Breast epithelium (tissue), 4 donors: ENCODE measurements at places on chromosomes 12 and 14. TPM values are rescaled to one million over a fixed set of nuclear protein-coding genes. Genes with fewer than 3 reads are reported as not detected.

DNA sequence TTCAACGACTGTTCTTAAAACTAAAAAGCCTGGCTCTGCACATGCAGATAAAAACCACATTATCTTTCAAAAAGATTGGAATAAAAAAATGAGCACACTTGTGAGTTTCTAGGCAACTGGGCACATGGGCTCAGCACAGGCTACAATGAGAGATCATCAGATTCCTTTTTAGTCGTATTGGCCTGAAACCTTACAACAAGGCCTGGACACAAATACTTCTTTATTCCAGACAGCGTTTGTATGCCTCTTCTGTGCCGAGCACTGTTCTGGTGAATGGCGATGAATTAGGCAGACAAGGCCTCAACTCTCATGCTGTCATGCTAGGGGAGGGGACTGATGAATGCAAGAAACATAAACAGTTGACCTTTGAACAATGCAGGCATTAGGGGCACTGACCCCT is 463.0 kb downstream of the AACS start:
- H3K4me1 ChIP-seq: no peaks in the 10 kb centered on the region
- H3K4me3 ChIP-seq: no peak overlapping the region
- H3K36me3 ChIP-seq: no peaks in the 10 kb centered on the region

DNA sequence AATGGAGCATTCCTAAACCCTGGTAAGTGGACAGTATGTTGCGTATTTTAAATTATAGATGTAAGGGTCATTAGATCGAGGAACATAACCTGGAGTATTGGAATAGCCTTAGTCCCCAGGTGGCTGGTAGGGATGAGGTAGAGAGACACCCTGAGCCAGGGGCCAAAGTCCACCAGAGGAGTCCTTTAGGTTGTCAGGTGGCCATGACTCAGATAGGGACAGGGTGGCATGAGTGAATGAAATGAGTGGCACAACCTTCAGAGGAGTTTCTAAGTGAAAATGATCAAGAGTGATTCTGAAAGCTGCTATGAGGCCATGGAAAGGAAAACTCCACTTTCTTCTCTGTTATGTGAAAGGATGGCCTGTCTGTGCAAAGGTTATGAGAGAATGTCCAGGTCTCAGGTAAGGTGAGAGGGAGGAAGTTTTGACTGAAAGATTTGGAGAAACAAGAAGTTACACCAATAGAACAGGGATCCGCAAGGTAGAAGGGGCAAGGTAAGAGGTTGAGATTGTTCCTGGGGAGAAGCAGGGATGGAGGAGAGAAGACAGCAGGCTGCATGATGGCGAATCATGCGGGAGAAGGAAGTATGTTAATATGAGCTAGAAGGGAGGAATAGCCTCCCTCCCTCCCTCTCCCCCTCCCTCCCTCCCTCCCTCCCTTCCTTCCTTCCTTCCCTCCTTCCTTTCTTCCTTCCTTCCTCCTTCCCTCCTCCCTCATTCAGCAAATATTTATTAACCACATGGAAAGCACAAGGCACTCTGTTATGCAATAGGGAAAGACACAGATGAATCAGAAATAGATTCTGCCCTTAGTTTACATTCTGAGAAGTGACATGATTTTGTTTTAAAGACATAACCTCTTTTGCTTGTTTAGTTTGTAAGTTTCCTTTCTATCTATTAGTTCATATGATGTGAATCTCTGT is 14.0 kb upstream of the RIPK3 start:
- DNase-seq: no peak
- peak overlapping the region; percentile 58 for H3K27ac ChIP-seq
- no peaks in the 10 kb centered on the region for H3K4me1 ChIP-seq

DNA sequence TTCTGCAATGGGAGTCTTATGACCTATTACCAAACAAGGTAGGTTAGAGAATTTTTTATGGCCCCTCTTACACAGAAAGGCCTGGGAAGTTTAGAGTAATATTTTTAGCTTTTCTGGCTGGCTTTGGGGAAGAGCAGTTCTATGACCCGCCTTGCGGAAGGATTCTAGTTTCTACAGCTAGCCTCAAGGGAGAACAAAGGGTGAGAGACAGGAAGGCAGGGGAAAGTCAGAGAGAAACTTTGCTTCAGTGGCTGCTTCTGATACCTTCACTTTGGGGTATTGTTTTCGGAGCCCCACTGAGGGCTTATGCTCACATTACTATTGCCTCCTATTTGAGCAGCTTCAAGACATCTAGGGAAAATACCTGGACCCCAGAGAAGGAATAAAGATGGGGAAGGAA is 80.7 kb upstream of the NUDT4 start:
- H3K27ac ChIP-seq: peak overlapping the region; percentile 26
- no peaks in the 10 kb centered on the region for H3K36me3 ChIP-seq
- no peak for DNase-seq

DNA sequence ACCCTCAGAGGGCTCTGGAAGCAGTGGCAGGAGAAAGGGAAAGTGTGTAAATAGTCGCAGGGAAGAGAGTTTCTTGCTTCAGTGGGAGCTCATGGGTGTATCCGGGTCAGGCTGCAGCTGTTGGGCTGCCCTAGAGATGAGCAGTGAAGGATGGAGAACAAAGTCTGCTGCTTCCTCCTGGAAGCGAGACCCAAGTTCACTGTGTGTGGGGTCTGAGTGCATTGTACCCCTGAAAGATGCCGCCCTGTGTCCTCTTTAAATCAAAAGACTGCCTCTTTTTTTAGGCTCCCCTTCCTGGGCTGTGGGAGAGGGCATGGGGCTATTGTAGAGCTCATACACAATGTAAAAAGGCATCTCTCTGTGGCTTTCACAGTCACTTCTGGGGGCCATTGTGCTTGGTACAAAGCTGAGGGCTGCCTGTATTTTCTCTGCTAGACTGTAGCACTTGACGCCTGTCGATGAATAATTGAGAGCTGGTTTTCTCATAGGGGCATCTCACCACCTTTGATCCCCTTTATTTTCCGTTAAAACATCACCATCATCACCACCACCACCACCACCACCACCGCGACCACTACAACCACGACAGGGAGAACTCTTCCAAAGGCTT is 16.7 kb downstream of the CHST11 start:
- H3K4me3 ChIP-seq: no peak overlapping the region
- no peaks in the 10 kb centered on the region for H3K27me3 ChIP-seq
- no peaks in the 10 kb centered on the region for H3K4me1 ChIP-seq
- H3K27ac ChIP-seq: no peak overlapping the region
- H3K36me3 ChIP-seq: no peaks in the 10 kb centered on the region

DNA sequence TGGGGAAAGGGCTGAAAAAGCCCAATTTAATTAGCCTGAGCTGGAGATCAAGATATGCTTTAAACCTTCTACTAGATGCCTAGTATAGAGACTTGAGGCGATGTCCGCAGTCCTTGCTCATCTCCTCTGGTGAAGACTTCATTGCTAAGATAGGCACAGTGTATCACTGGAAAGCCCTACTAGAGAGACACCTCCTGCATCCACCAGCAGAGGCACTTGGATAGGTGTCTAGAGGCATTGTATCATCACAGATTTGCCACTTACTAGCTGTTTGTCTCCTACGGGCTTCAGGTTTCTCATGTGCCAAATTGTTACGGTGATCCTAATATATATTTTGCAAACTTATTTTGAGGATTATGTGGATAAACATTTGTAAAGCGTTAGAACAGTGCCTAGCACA is 1048.5 kb downstream of the GALC start:
- H3K4me3 ChIP-seq: no peak overlapping the region
- H3K36me3 ChIP-seq: no peaks in the 10 kb centered on the region
- H3K27ac ChIP-seq: no peak overlapping the region

GRCh38 chr12:113891167-113891692 is 74.9 kb downstream of the RBM19 start:
- no peak overlapping the region for H3K27ac ChIP-seq
- H3K36me3 ChIP-seq: no peaks in the 10 kb centered on the region
- H3K27me3 ChIP-seq: no peaks in the 10 kb centered on the region
- peaks cover 9% of the 10 kb centered on the region for H3K4me1 ChIP-seq

- H3K36me3 ChIP-seq: no peaks in the 10 kb centered on the region
- no peak for DNase-seq
- H3K27me3 ChIP-seq: peaks cover 47% of the 10 kb centered on the region
- H3K4me1 ChIP-seq: no peaks in the 10 kb centered on the region
- peak overlapping the region; percentile 44 for H3K4me3 ChIP-seq
These were observed 1.2 kb downstream of the SSTR1 start for GRCh38 chr14:38208618-38209562.

- no peaks in the 10 kb centered on the region for H3K27me3 ChIP-seq
- H3K4me3 ChIP-seq: no peak overlapping the region
- DNase-seq: peak; percentile 19
- H3K36me3 ChIP-seq: no peaks in the 10 kb centered on the region
- H3K4me1 ChIP-seq: no peaks in the 10 kb centered on the region
These were observed 19.0 kb downstream of the FAM222A start for GRCh38 chr12:109732321-109733305.

- no peaks in the 10 kb centered on the region for H3K36me3 ChIP-seq
- no peaks in the 10 kb centered on the region for H3K4me1 ChIP-seq
- no peak overlapping the region for H3K4me3 ChIP-seq
- H3K27ac ChIP-seq: peak overlapping the region; percentile 43
- H3K27me3 ChIP-seq: no peaks in the 10 kb centered on the region
- peak; percentile 47 for DNase-seq
These were observed 145.3 kb downstream of the CACNA1C start for GRCh38 chr12:2198005-2198501.

GRCh38 chr12:30546121-30546520 is 149.5 kb downstream of the IPO8 start:
- no peak overlapping the region for H3K4me3 ChIP-seq
- no peaks in the 10 kb centered on the region for H3K4me1 ChIP-seq
- no peak for DNase-seq
- H3K36me3 ChIP-seq: no peaks in the 10 kb centered on the region

DNA sequence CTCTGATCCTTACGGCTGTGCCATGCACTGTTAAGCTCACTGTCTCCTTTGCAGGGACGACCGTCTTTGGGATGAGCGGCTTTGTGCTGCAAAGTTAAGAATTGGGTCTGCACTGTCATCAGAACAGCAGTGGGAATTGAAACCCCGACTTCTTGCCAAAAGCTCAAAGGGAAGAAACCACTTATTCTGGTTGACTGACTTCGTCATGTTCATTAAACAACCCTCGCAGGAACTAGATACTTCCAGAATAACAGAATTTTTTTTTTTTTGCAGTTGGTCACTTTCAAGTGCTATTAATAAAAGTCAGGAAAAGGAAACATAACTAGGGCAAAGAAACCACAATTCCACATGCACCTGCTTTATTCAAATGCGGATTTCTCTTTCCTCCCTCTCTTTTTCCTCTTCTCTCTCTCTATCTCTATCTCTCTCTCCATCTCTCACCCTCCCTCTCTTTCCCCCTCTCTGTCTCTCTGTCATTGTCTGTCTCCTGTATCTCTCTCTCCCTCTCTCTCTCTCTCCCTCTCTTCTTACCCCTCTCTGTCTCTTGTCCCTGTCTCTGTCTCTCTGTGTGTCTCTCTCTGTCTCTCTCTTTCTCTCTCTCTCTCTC is 12.3 kb upstream of the GLT1D1 start:
- no peak overlapping the region for H3K27ac ChIP-seq
- no peak for DNase-seq
- H3K36me3 ChIP-seq: no peaks in the 10 kb centered on the region
- no peak overlapping the region for H3K4me3 ChIP-seq
- no peaks in the 10 kb centered on the region for H3K27me3 ChIP-seq

GRCh38 chr12:65592416-65592815 is 231.9 kb upstream of the HMGA2 start:
- H3K4me3 ChIP-seq: no peak overlapping the region
- H3K27me3 ChIP-seq: no peaks in the 10 kb centered on the region
- H3K4me1 ChIP-seq: no peaks in the 10 kb centered on the region
- H3K27ac ChIP-seq: no peak overlapping the region

GRCh38 chr12:53101266-53101665 is 2.0 kb upstream of the SOAT2 start:
- no peak overlapping the region for H3K27ac ChIP-seq
- no peaks in the 10 kb centered on the region for H3K36me3 ChIP-seq
- no peak overlapping the region for H3K4me3 ChIP-seq
- no peaks in the 10 kb centered on the region for H3K27me3 ChIP-seq
- DNase-seq: no peak

GRCh38 chr12:43151441-43151981 is 400.5 kb downstream of the ADAMTS20 start:
- H3K27ac ChIP-seq: no peak overlapping the region
- H3K36me3 ChIP-seq: no peaks in the 10 kb centered on the region
- no peak for DNase-seq
- H3K4me1 ChIP-seq: no peaks in the 10 kb centered on the region
- no peak overlapping the region for H3K4me3 ChIP-seq

DNA sequence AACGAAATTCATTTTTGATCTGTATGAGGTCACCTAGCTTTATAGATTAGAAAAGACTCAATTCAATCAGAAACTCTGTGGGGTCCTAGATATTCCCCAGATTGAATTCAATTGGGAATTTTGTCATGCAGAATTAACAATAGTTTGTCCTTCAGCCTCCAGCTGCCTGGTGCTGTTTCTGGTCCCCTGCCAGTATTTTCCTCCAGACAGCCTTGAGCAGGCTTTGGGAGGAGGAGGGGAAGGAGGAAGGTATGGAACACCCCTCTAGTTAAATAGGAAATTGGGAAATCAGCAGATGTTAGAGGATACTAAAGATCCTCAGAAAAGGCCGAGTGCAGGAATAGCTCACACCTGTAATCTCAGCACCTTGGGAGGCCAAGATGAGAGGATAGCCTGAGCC is 10.6 kb downstream of the GRIP1 start:
- H3K27ac ChIP-seq: no peak overlapping the region
- H3K36me3 ChIP-seq: no peaks in the 10 kb centered on the region
- H3K4me1 ChIP-seq: no peaks in the 10 kb centered on the region
- no peak overlapping the region for H3K4me3 ChIP-seq
- DNase-seq: no peak
- H3K27me3 ChIP-seq: no peaks in the 10 kb centered on the region

- no peaks in the 10 kb centered on the region for H3K27me3 ChIP-seq
- no peak for DNase-seq
- no peaks in the 10 kb centered on the region for H3K4me1 ChIP-seq
- no peaks in the 10 kb centered on the region for H3K36me3 ChIP-seq
- H3K4me3 ChIP-seq: no peak overlapping the region
- H3K27ac ChIP-seq: no peak overlapping the region
These were observed 319.0 kb downstream of the FOXG1 start for GRCh38 chr14:29085546-29085945.

DNA sequence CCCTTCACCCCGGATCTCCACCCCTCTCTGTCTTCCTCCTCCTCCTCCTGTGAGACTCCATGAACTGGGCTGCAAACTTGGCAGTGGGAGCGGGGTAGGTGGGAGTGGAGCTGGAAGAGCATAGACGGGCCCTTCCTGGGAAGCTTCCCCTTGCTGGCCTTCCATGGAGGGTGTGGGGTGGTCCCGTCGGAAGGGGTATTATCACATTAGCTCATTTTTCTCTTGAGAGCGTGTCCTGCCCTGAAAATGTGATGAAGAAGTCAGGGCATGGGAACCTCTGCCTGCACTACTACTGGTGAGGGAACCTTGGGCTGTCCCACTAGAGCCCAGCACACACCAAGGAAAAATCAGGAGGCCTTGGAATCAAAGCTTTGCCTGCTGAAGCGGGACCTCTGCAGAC is 66.5 kb downstream of the CACNA1C start:
- H3K4me1 ChIP-seq: no peaks in the 10 kb centered on the region
- H3K36me3 ChIP-seq: no peaks in the 10 kb centered on the region
- no peak for DNase-seq
- no peaks in the 10 kb centered on the region for H3K27me3 ChIP-seq
- no peak overlapping the region for H3K4me3 ChIP-seq
- no peak overlapping the region for H3K27ac ChIP-seq

AMHR2 gene
- 0.15 TPM for total RNA-seq

TMEM119 gene
- 12.1 TPM for total RNA-seq

CTSG gene
- total RNA-seq: 0.59 TPM

SLC6A15 gene
- 2.2 TPM for total RNA-seq

RAB3IP gene
- total RNA-seq: 21.6 TPM

TMEM106C gene
- 131 TPM for total RNA-seq

NTF3 gene
- total RNA-seq: not detected

ERBB3 gene
- total RNA-seq: 0.48 TPM

AQP6 gene
- 0.16 TPM for total RNA-seq

SLCO1B3 gene
- not detected for total RNA-seq
